ENCODE measurements at places on chromosomes 2 and 18.

- DNase-seq, result no peak
Measured at GRCh38 chr2:132757676-132758075, 87.7 kb upstream of the LYPD1 start.

DNA sequence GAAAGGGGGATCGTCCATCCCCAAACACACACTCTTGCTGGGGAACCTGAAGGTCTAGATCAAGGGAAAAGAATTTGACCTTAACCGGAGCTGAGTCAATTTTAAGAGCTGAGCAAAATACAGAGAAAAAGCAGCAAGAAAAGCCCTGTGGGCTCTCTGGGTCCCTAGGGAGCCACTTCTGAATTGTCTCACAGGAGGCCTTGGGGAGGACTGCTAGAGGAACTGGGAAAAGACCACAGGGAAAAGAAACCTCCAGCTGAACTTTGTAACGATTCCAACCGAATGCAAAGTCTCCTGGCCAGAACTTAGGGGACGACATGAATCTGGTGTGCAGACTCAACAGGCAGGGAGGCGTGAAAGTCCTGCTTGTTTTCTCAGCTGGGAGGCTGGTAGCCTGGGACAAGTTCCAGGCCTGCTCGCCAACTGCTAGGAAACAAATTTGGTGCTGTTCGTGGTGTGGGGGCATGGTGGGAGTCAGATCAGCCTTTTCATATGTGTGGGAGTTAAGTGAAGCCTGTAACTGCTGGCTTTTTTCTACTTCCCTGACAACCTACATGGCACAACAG, 644.6 kb upstream of the CNTNAP5 start:
- no peak for DNase-seq

DNA sequence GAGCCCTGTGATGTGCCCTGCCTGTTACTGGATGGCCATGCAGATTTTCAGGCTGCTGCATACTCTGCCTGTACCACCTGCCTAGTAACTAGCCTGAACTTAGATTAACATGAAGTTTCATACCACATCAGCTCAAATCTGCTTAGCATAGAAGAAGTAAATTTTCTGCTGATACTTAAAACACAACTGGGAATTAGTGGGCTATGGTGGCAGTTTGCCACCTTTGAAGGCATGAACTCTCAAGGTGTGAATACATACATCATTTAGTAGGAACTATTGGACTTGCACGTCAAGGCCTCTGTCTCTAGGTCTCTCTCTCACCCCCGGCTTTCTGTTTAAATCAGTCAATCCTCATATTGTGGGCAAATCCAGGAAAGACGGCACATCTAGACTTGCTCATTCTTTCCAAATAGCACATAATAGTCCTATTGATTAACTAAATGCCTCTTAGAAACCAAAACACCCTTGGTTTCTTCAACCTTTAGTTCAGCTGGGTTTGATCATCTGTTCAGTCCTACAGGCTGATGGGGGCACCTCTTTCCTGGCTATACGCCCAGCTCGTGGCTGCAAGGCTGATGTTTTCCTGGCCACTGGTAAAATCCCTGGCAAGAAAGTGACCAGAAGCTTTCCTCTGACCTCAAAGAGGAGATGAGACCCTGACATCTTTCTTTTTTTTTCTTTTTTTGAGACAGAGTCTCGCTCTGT, 58.4 kb downstream of the ALPK2 start:
- DNase-seq, result no peak

DNA sequence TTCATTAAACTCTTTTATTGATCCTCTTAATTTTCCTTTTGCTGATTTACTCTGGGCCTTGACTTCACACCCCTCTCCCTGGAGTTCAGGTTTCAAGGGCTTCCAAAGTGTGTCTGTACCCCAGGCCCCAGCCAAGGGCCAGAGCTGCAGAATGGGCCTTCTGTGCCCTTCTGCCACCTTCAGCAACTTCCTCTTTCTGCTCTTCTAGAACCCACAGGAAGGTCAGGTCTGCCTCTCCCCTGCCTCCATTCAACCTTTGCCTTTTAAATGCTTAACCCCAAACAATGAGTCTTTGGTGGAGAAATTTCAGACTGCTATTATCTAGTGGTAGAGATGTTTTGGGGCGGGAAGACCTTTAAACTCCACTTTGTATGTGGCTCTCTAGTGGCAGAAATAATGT, 63.1 kb downstream of the TSN start:
- no peak for DNase-seq
